EH (cell line): ENCODE measurements at places on chromosomes 4 and X.

DNA sequence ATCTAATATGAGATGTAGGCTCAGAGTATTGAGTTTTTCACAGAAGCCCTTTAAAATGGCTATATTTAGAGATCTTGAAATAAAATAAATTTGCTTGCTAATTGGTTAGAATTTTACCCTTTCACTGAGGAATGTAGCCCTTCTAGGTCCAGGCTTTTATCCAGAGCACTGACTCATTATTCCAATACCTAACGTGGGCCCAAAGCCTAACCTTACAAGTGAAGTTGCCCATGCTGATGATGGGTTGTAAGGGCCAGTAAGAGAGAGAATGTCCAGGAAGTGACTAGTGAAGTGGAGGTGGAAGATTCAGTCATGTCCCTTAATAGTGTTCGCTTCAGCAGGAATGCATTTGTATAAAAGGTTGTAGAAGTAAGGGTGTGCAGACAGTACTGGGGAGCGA, 155.9 kb downstream of the STIM2 start:
- DNase-seq, result peak; percentile 34

DNA sequence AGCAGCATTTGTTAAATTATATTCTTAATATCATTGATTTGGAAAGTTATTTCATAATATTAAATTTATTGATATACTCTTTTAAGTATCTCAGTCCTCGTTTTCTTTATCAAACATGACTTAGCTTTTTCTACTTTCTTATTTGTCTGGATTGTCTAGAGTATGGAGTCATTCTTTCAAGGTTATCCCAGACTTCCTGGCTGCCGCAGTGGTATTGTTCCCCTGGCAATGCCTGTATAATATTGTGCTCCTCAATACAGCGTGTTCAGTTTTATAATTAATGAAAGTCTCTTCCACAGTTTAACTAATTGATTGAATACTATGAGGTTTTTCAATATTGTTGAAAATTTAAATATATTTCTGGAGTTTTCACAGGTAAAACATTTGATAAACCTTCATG, 310.9 kb downstream of the ANKRD50 start:
- DNase-seq, result no peak

- no peak for DNase-seq
These were observed 129.7 kb upstream of the USP38 start for GRCh38 chr4:143054971-143055370.

DNA sequence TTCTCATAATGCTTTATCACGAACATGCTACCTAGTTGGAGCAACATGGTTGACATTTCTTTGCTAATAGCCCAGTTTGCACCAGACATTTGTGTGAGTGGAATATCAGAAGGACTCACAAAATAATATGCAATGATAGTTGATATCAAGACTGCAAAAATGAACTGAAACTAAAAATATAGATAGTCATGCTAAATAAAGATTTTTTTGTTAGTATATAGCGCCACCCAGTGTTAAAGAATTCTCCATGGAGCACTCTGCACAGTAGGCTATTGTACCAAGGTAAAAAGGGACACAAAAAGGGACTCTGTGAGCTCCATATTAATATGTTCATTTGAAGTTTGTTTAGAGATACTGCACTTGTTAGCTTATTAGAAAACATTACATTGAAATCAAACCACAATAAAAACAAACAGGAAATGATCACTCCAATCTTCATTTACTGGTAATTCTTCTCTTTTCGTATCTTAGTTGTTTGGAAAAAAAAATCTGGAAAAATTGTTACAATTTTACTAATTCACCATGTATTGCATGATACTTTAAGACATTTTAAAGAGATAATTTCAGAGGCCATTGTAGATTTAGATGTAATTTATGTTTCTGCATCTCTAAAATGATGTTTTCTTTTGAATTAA, 1509.6 kb downstream of the ADGRL3 start:
- DNase-seq, result no peak

GRCh38 chrX:20382518-20383297, 116.0 kb upstream of the RPS6KA3 start:
- no peak for DNase-seq

DNA sequence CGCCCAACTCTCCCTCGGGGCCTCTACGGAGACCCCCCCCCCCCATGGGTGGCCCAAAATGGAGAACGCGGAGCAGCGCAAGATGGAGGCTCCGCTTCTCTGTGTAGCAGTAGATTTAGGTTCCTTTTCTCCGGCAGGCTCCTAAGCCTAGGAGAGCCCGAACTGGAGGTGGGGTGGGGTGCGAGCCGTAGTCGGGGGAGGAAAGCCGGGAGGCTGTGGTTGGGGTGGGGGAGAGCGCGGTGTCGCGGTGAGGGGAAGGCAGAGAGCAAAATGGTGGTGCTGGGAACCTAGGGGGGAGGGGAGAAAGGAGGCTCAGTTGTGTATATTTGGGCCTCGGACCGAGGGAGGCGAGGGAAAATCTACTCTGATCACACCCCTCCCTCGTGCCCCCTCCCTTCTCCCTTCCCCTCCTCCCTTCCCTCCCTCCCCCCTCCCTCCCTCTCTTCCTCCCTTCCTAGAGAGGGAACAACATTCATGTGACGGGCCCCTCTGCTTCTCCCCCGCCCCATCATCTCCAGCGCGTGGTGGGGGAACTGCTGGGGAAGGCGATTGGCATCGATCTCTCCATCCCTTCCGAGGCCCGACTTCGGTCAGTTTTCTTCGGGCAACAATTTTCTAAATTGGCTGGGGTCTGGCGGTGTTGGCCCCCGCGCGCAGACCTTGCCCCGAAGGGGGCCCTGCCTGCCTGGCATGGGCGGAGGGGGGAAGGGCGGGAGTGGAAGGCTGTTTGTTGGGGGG, at the start of gene STAG2:
Gene STAG2, plus strand, starts transcription at position 439 of the 738 bp plus-strand sequence. CDS start 60,922 bp downstream, outside the sequence.
- peak; percentile 90 for DNase-seq
